LHCN-M2 (cell line): ENCODE measurements at places on chromosomes 6 and 20.

GRCh38 chr6:116011520-116011919, 49.2 kb downstream of the FRK start:
- no peak for DNase-seq

DNA sequence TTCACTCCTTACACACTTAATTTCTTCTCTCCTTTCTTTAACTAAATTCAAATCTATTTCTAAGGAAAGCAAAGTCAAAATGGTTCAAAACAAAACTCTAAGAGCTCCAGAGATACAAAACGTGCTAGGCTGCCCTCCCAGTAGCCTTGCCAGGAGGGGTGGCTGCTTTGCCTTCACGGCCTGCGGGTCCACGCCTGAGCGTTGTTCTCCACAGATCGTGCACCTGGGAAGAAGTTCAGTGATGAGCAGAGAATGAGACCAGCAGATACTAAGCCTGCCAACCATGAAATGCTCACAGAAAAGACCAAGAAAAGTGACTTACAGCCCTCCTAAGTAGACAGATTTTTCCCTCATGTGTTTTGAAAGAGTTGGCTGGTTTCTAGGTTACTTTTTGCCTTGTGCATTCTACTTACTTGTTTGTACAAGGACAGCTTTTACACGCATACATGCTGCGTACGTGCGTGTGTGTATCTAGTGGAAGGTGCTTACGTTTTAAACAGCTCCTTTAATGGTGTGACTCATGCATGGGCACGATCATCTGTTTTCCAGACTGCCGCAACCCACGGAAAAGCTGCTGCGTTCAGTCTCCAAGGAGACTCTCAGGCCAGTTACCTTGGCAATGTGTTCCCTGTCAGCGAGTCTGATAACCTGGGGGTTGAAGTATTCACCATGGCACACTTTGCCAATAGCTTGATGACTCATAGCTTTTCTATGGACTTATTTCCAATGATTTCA, 32.4 kb upstream of the PBOV1 start:
- no peak for DNase-seq

- no peak for DNase-seq
Measured at GRCh38 chr20:54337144-54337543, 129.3 kb downstream of the PFDN4 start.

DNA sequence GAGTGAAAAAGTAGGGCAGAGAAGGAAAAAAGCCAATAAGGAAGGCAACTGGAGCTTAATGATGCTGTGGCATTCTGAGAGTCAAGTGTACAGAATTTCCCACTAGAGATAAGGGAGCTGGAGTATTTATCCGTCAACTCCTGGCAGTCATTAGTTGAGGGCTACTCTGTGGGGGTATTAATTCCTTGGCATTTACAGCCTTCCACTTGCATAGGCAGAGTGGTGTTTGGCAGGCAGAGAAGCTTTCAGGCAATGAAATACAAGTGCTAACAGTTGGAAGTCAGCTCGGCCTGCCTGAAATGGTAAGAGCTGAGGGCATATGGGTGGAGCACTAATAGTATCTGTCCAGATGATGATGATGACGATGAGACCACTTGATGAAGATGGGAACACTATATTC, 207.3 kb upstream of the FLRT3 start:
- no peak for DNase-seq

DNA sequence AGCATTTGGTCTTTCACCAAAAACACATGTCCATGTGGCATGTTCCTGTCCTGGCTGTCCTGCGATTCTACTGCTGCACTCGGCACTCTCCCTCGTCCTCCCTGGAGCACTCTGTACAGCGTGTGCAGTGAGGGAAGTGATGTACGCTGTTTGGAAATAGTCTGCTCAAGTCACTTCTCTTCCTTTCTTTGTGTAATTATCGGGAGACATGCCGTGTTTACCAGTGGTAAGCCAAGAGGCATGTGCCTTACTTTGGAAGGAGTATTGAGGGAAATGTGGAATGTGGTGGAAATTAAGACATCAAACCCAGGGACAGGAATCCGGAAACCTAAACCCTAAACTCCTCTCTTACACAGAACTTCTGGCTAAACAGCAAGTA, 268.5 kb upstream of the FOXQ1 start:
- no peak for DNase-seq

- DNase-seq = no peak
Measured at GRCh38 chr6:24429146-24429545, 26.4 kb downstream of the MRS2 start.

GRCh38 chr6:71287038-71287437, 1.6 kb upstream of the OGFRL1 start:
- peak; percentile 45 for DNase-seq

GRCh38 chr6:105926318-105926717, 159.8 kb upstream of the PRDM1 start:
- no peak for DNase-seq

DNA sequence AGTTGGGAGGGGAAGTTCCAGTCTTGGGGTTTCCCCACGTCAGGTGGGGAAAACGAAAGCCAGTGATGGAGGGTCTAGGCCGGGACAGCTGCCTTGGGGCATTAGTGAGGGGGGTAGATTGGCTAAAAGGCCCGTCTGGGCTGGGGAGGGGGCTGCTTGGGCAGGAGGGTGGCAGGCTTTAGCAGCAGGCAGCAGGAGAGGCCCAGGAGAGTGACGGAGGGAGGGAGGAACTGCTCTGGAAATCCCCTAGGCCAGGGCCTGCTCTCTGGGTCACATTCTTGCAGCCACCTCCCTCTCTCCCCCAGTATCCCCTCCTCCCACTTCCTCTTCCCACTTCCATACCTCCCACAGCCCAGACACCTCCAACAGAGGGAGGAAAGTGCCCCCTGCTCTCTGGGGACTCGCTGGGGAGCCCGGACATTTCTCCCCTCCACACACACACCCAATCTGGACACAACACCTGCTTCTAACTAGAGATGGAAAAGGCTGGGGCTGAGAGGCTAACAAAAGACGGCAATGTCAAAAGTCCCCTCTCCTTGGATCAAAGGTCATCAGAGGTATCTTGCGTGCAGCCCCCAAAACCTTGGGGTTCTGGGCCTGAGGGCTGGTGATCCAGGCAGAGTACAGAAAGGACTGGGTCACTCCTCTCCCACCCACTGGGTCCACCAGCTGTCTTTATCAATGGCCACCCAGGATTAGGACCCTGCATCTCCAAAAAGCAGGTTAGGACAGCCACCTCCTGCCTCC, 1.8 kb downstream of the NFKBIE start:
- no peak for DNase-seq

DNA sequence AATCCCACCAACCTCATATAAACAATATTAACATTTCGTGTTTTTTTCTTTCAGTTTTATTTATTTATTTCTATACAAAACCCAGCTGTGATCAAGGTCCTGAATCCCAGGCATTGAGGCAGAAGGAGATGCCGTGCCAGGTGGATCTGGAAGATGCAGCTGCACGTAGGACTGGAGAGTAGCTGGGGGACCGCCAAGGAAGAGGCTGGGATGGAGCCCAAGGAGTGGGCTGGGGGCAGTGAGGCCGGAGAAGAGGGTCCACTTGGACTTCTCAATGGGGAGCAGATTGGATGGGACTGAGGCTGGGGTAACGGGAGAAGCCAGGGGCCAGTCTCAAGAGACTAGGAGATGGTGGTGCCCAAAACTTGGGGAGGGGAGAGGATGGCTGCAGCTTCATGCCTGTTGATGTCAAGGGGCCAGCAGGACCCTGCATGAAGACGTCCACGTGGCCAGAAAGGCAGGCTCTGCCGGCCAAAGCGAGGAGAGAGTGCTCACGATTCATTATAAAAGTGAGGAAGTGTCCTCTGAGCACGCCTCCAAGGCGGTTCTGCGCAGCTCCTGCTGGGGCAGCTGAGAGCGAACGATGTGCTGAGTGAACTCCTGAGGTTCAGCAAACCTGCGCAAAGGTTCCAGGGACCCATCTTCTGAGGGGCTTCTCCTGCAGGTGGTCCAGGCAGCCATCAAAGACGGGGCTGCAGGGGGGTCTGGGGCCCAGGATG, 110.3 kb downstream of the BMP7 start:
- no peak for DNase-seq

- no peak for DNase-seq
Measured at GRCh38 chr6:43734294-43734665, 35.7 kb upstream of the VEGFA start.

GRCh38 chr6:108996208-108996607, 98.4 kb downstream of the SESN1 start:
- peak; percentile 35 for DNase-seq

- no peak for DNase-seq
Measured at GRCh38 chr20:59935457-59936185, 2.2 kb upstream of the SYCP2 start.
